A172 (cell line): ENCODE measurements at places on chromosomes 16 and 17.
A peak's percentile ranks its signal among the peaks of the same experiment; 100 is the strongest.

GRCh38 chr16:77558786-77559185 is 124.0 kb upstream of the ADAMTS18 start:
- DNase-seq: no peak

GRCh38 chr16:4411684-4412083 is 4.7 kb downstream of the CORO7 start:
- DNase-seq: no peak

GRCh38 chr17:2023692-2024571 is 1.2 kb downstream of the RTN4RL1 start:
- no peak for DNase-seq

- no peak for DNase-seq
Observed at GRCh38 chr17:46790216-46790615, 28.3 kb downstream of the WNT3 start.

- DNase-seq: no peak
Observed at GRCh38 chr16:28572696-28573510, 19.2 kb downstream of the SGF29 start.

- DNase-seq: no peak
Observed at GRCh38 chr17:42198897-42199296, 4.6 kb upstream of the GHDC start.

GRCh38 chr17:78279360-78279990 is 48.0 kb downstream of the TMEM235 start:
- DNase-seq: no peak

- no peak for DNase-seq
Observed at GRCh38 chr17:5683241-5683640, 98.9 kb upstream of the NLRP1 start.

GRCh38 chr17:4796552-4796920 is 572 bp downstream of the PSMB6 start:
- peak; percentile 49 for DNase-seq
